ENCODE measurements at places on chromosomes 4 and X.

DNA sequence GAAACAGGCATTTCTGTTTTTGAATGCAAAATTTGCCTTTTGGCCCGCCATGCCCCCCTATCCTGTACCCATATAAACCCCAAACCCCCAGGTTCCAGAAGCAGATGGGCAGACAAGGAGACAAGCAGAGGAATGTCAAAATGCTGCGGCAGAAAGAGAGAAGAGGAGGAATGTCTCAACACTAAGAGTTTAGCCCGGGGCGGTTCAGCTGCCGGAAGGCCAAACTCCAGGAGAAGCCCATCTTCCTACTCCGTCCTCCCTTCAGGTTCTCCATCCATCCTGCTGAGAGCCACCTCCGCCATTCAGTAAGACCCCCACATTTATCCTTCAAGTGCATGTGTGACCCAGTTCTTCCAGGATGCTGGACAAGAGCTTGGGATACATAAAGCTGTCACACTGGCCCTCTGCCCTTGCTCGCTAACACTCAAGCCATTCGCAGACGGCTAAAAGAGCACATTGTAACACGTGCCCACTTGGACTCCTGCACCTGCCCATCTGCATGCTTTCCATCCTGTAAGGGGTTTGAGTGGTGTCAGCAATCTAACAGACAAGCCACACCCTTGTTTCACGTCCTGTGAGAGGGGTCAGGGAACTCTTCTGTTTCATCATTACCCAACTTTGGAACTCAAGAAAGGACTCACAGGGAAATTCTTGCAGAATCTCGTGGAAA, 31.3 kb downstream of the TLR10 start:
- no peak for DNase-seq

DNA sequence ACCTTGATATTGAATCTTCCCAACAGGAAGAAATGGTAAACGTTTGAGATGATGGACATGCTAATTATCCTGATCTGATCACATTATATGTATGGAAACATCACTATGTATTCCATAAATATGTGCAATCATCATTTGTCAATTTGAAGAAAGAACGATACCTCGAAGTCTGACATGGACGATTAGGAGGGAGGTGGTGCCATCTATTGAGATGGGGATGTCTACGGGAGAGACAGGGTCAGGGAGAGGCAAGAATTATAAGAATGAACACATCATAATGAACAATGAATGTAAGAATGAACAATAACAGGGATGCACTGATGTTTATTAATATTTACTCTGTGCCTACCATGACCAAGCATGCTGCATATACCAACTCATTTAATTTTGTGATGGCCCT, 93.7 kb upstream of the SOD3 start:
- DNase-seq: no peak

DNA sequence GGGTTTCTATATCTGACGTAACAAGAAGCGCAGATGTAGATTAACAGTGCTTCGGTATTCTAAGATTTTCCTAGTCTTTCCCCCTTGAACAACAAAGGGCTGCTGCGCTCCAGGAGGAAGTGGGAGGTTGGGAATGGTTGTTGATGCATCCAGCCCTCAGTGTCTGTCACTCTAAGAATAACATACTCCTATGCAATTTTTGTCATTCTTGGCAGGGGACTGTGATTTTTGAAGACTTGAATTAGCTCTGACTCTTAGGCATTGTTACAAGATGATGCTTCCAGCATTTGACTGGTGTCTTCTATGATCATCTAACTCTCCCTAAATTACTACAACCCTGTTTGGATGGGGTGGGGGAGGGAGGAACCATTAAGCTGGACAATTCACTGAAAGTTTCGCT, 394.2 kb downstream of the ARHGAP24 start:
- DNase-seq: no peak

- DNase-seq: peak; percentile 93
Measured at GRCh38 chrX:40175511-40176350, 78.0 kb upstream of the BCOR start.

DNA sequence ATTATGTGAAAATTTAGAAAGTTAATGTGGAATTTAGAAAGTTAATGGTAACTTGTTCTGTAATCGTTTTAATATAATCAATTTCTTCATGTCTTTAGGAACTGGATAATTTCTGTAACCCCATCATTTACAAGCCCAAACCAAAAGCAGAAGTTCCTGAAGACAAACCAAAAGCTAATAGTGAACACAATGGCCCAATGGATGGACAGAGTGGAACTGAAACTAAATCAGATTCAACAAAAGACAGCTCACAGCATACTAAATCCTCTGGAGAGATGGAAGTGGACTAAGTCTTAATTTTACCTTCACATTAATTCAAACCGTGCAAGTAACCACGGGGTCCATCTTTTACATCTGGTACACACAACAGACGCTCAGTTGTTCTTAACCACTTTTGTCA, 48.1 kb upstream of the PLK4 start:
- no peak for DNase-seq

- DNase-seq: no peak
Measured at GRCh38 chr4:16262188-16262587, 35.9 kb upstream of the TAPT1 start.

DNA sequence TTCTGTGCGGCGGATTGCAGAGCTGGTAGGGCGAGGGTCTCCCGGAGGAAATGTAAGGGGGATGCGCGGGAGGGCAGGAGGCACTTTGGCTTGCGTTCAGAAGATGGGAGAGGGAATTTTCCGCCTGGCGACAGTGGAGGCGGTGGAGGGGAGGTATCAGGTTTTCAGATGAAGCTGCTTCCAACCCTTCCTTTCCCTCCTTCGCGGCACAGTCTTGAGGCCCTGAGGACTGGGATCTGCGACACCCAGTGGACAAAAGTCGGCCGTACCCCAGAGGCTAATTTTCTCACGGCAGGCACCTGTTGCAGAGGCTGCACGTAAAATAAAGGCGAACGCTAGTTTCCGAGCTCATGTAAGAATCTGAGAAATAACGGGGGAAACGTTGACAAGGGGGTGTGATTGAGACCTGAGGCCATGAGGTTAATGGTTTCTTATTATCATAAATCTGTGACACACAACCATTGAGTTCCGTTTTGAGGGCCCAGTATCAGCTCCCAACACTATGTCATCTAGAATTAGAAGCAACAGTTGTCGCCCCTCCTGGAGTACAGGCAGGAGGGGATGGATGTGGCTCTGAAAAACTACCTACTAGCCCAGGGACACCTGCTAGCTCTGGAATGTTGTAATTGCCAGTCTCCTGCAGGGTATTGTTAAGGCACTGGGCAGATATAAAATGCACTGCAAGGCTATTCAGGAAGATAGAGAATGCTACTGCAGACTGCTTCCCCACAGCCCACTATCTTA, 1.1 kb downstream of the ZCCHC18 start:
- peak; percentile 58 for DNase-seq

Data from posterior cingulate gyrus (tissue), 11 donors.